Esophagus squamous epithelium (tissue), 5 donors: ENCODE measurements at places on chromosomes 3 and 15.

DNA sequence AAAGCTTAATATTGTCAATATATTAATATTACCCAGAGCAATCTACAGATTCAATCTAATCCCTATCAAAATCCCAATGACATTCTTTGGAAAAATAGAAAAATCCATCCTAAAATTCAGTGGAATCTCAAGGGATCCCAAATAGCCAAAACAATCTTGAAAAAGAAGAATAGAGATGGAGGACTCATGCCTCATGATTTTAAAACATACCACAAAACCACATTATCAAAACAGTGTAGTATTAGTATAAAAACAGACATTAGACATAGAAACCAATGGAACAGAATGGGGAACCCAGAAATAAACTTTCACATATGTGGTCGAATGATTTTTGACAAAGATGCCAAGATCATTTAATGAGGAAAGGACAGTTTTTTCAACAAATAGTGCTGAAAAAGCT lies 14.6 kb downstream of the NEK4 start:
- no peak overlapping the region for H3K27ac ChIP-seq
- peaks cover 11% of the 10 kb centered on the region for H3K36me3 ChIP-seq
- H3K4me1 ChIP-seq: no peaks in the 10 kb centered on the region
- H3K4me3 ChIP-seq: no peak overlapping the region
- DNase-seq: no peak

DNA sequence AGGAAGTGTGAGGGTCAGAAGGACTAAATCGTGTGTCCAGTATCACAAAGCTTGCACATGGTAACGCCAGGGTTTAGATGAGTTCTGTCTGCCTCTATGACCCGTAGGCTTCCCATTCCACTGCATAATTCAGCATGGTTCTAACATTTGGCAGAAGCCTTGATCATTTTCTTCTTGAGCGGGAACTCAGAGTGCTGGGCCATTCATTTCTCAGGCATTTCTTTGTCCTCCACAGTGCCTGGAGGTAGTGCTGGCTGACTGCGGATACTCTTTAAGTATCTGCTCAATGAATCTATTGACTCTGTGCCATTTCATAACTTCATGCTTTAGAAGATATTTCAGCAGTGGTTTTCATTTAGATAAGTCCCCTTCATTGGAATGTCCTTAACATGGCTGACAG lies 370.2 kb downstream of the EPHB1 start:
- no peaks in the 10 kb centered on the region for H3K36me3 ChIP-seq
- H3K4me3 ChIP-seq: no peak overlapping the region
- no peaks in the 10 kb centered on the region for H3K4me1 ChIP-seq
- H3K27ac ChIP-seq: no peak overlapping the region
- no peak for DNase-seq
- no peaks in the 10 kb centered on the region for H3K27me3 ChIP-seq

GRCh38 chr15:57859130-57859685 lies 152.7 kb downstream of the POLR2M start:
- H3K27ac ChIP-seq: no peak overlapping the region
- no peaks in the 10 kb centered on the region for H3K36me3 ChIP-seq
- H3K27me3 ChIP-seq: peaks cover 8% of the 10 kb centered on the region
- no peak overlapping the region for H3K4me3 ChIP-seq
- no peaks in the 10 kb centered on the region for H3K4me1 ChIP-seq

DNA sequence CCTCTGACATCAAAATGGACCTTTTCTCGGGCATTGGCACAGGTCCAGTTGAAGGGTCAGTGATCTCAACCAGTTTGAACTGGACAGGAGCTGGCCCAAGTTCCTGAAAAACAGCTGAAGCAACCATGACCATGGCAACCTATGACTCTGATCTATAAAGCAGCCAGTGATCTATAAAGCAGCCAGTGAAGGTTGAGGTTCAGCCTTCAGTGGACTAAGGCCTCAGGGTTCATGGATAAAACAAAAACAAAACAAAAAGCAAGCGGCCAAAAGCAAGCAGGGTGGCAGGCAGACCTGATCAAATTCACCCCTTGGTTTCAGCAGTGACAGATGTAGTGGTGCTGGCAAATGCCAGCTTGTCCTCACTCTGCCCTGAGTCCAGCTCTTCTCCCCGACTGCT lies 10.0 kb upstream of the CHRNB4 start:
- H3K27me3 ChIP-seq: no peaks in the 10 kb centered on the region
- H3K27ac ChIP-seq: no peak overlapping the region
- DNase-seq: no peak
- no peak overlapping the region for H3K4me3 ChIP-seq

- H3K27ac ChIP-seq: no peak overlapping the region
- peaks cover 3% of the 10 kb centered on the region for H3K4me1 ChIP-seq
- H3K4me3 ChIP-seq: no peak overlapping the region
- no peak for DNase-seq
Observed at GRCh38 chr15:51313074-51313393, 25.4 kb downstream of the CYP19A1 start.

- DNase-seq: no peak
- H3K27me3 ChIP-seq: no peaks in the 10 kb centered on the region
- H3K4me1 ChIP-seq: peaks cover 6% of the 10 kb centered on the region
- H3K4me3 ChIP-seq: no peak overlapping the region
- H3K36me3 ChIP-seq: no peaks in the 10 kb centered on the region
Observed at GRCh38 chr3:136950623-136951022, 7.2 kb upstream of the IL20RB start.

DNA sequence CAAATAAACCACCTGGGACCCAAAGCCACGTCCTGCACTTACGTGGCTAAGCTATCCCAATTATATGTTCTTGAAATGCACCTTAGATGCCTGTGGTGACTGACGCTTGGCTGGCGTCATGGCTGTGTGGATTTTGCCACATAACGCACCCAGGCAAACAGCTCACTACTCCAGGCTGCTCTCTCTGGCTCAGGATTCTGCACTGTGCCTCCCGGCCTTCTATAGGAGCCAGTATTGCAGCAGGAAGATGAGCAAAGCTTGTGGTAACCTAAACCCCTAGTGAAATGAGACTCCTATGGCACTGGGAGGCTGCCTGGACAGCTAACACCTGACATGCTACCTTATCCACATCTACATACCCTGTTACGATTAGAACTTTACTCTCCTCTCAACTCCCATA lies 179.3 kb downstream of the THRB start:
- H3K4me1 ChIP-seq: peaks cover 9% of the 10 kb centered on the region
- no peak overlapping the region for H3K4me3 ChIP-seq
- H3K27ac ChIP-seq: no peak overlapping the region
